ELF-1 (cell line): ENCODE measurements at places on chromosomes 4 and X.

DNA sequence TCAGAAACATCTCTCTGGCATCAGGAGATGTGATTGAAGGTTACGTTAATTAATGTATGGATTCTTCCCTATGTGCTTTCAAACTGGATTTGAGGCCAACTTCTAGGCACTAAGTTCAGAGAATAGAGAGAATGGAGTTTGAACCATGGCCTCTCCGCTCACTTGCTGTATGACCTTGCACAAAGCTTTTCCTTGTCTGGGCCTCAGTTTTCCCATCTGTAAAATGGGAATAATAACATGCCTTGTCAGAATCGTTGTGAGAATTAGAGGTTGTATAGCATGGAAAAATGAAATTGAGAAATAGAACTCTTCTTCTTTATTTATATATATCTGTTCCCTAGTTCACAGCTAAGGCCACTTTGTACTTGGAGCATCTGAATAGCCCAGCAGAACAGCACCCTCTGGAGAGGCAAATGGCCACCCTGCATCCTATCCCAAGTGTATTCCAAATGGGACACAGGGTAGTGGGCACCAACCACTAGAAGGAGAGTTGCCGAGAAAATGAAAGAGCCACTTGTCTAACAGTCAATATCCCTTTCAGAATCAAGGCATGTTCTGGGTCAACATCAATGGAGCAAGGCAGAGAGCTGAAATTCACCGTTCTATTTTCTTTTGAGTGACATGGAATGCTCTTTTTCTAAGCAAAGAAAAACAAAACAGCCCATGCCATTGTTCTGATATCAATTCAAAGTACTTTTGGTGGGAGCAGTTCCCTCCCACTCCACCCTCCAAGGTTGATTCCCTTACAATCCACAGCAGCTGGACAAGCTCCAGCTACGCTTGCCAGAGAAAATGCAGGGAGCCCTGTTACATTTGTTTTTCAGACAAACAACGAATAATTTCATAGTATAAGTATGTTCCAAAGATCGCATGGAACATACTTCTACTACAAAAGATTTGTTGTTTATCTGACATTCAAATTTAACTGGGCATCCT lies 23.3 kb upstream of the MTM1 start:
- DNase-seq, result no peak

- peak; percentile 88 for DNase-seq
Measured at GRCh38 chrX:39859991-39860861, 237.5 kb downstream of the BCOR start.

GRCh38 chr4:120070196-120070595 lies 3.5 kb upstream of the MAD2L1 start:
- DNase-seq, result no peak

DNA sequence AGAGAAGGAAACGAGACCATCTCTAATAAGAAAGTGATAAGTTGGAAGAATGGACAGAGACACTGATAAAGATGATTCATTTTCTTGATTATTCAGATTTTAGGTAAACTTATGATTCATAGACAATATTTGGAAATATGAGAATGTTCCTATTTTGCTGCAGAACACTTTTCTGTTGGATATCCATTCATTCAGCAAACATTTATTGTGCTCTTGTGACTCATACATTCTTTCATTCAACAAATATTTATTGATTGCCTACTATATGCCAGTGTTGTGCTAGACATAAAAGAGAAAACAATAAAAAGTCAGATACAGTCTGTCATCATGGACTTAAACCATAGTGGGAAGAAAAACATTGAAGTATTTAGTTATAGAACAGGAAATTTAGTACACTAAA lies 1232.0 kb downstream of the STIM2 start:
- no peak for DNase-seq

GRCh38 chr4:70945046-70945445 lies 42.9 kb downstream of the MOB1B start:
- DNase-seq, result no peak

- peak; percentile 54 for DNase-seq
Measured at GRCh38 chrX:46791927-46792809, 33.2 kb upstream of the SLC9A7 start.

DNA sequence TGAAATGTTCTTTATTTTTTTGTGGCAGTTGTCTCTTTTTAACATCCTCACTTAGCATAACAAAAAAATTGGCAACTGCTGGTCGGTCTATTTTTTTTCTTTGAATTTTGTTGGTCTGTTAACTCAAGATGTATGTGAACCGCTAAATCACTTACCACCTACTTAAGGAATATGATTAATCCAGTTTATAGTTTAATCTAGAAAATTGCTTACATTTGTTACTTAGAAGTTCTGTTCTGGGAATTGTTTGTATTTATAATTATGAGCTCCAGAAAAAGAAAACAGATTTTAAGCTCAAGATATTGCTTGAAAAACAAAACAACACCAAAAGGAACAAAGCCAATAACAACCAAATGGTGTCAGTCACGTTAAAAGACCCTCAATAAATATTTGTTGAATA lies 66.1 kb upstream of the KLHL13 start:
- DNase-seq, result no peak

DNA sequence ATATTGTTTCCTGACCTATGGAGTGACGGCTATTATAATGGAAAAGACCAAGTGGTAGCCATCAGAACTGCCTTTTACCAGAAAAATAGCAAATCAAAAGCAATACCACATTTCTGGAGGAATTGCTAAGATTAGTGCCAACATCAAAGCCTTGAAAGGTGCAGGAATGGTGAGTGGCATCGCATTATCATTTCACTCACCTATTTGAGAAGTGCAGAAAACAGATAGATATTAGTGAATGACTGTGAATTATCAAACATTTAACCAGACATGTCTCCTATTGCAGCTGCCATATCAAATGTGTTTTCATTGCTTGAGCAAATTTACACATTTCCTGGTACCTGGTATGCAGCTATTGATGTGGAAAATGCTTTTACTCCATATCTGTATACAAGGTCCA lies 1638.1 kb upstream of the PABPC4L start:
- no peak for DNase-seq

DNA sequence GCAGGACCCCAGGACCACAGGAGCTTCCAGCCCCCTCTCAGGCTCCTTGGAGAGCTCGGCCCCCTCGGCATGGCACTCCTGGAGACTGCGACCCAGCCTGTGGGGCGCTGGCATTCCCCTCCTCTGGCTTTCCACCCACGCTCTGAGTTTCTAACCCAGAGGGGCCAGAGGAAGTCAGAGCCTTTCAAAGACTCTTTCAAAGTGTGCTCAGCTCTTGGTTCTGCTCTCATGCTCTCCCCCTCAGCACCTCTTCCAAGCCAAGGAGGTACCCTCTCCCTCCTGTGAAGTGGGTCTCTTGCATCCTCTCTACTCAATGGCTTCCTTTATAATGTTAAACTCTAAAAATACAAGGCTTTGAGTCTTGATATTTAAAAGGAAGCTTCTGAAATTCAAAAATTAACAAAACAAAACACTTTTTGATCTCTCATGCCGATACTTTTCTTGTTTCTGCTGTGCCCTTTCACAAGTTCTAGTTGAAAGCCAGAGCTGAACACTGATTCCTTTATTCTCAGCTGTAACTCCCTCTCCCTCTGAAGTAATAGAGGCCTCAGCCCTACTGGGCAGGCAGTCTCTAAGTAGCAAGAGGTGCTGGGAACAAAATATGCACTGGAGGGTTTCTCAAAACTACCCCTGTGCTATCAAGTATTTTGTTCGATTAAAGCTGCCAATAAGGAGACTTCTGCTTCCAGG lies 82.8 kb downstream of the NAT8L start:
- DNase-seq, result peak; percentile 26

DNA sequence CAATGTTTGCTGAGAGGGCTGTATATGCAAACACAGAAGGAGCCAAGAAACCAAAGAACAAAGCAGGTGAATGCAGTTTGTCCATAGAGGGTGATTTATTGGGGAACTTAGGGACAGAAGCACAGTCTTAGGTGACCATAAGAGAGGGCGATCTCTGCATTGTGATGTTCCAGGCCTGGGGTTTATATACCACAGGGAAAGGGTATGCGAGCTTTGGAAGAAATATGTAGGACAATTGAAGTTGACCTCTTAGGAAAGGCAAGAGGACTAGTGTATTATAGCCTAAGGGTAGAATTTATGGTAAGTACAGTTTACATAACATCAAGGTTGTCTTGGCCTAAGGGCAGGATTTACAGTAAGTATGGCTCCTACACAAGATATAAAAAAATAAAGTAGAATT lies 27.8 kb downstream of the FAM184B start:
- DNase-seq, result no peak

- peak; percentile 51 for DNase-seq
Measured at GRCh38 chrX:118360429-118361125, 14.7 kb downstream of the WDR44 start.

DNA sequence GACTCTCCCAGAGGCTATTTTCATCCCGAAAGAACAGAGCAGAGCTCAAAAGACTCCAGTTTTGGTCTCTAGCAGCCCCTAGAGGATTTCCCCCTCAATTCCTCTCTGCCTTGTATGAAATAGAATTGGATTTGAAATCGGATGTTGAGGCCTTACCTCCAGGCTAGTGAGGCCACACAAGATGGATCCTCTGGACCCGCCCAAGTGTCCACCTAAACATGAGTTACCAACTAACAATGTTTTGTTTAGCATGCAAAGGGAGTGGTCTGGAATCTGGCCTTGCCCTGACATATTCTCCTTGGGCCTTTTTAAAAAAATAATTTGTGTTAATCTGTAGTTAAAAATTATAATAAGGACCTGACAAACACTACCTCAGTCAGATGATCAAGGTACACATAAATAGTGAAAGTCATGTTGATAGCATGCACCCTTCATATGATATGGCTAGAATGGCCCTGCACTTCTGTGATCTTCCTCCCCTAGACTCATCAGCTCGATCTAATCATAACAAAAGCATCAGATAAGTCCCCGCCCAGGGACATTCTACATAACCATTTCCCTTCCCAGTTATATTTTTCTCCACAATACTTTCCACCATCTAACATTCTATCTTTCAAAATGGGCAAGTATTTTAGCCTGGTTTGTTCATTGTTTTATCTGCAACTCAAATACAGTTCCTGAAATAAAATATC lies 6.5 kb downstream of the TLR8 start:
- peak; percentile 6 for DNase-seq

DNA sequence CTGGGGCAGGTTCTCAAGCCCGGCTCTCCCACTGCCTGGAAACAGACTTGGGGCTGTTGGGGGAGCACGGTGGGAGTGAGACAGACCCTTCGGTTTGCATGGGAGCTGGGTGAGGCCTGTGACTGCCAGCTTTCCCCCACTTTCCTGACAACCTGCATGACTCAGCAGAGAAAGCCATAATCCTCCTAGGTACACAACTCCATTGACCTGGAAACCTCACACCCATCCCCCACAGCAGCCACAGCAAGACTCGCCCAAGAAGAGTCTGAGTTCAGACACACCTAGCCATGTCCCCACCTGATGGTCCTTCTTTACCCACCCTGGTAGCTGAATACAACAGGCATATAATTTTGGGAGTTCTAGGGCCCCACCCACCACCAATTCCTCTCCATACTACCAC lies 57.6 kb upstream of the UBQLN2 start:
- DNase-seq, result peak; percentile 20
